B cell (primary cell): ENCODE measurements at places on chromosomes 11 and 22.

DNA sequence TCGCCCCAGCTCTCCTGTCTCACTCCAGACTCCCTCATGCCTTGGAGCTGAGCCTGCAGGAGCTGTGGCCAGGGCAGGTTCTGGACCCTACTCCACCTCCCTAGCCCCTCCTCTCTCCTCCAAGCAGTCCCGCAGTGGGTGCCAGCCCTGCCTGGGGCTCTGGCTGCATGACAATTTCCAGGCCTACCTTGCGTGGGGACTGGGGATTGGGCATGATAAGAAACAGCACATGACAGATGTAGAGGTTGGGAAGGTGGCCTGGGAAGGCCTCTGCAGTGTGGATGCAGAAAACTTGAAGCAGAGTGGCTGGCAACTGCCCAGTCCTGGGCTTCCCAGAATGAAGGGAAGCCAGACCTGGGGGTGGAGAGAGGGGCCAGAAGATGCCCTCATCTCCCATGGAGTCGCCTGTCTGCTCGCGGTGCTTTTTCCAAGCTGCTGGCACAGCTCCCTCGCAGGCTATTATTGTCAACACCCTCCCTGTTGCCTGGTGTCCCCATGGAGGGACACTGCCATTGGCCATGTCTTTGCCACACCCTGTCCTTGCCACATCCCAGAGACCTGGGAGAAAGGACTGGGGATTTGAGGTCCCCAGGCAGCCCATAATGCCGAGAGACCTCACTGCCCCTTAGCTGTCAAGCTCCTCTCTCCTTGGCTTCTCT is 48.9 kb upstream of the CDON start:
- no peak for DNase-seq

DNA sequence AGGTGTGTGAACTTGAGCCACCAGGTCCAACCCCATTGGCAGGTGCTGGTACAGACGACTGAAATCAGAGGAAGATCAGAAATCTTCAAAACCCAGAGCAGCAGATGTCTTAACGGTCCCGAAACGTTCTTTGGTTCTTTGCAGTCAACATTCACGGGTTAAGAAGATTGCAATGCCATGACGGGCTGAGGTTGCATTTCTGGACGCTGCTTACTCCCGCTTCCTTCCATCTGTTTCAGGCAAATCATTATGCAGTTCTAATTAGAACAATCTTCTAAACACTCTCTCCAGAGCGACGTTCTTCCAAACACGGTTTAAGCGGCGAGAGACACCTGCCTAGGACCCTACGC is 492 bp upstream of the LUZP2 start:
- DNase-seq, result no peak

DNA sequence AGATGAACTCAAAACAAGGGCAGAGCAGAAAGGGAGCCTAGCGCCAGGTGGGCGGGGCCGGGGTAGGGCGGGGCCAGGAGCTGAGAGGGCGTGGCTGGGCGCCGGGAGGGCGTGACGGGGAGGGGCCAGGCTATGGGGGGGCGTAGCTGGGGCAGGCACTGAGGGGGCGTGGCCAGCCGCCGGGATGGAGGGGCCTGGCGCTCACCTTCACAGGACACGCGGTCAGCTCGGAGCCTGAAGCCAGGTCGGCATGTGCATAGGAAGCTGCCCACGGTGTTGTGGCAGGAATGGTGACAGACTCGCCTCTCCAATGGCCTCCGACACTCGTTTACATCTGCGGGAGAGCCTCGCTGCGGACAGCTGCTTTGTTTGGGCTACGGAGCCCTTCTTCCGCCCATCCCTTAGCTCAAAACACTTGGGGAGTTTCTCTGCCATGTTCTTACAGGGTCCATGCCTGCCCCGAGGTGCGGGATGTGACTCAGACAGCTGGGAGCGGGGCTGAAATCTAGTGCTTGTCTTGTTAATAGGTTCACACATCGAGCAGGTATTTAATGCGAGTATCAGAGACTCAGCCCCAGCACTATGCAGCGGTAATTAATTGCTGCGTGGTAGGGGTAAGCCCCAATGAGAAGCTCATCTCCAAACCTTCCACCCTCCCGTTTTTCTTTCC is 13.4 kb downstream of the VWCE start:
- DNase-seq, result no peak

DNA sequence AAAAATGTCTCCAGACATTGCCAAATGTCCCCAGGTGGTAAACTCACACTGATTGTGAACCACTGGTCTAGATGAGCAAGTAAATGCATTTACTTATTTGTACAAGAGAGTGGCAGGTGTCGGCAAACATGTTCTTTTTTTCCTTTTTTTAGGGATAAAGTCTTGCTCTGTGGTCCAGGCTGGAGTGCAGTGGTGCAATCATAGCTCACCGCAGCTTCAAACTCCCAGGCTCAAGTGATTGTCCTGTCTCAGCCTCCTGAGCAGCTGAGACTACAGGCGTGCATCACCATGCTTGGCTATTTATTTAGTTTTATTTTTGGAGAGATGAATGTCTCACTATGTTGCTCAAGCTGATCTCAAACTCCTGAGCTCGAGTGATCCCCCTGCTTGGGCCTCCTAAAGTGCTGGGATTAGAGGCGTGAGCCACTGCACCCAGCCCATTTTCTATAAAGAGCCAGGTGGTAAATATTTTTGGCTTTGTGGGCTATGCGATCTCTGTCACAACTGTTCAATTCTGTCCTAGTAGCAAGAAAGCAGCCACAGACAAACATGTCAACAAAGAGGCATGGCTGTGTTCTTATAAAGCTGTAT is 1.4 kb downstream of the VPREB1 start:
- DNase-seq, result no peak

GRCh38 chr11:115333949-115334348 is 170.3 kb downstream of the CADM1 start:
- DNase-seq, result no peak

GRCh38 chr22:36328635-36329253 is 59.0 kb downstream of the MYH9 start:
- DNase-seq, result peak; percentile 76
